ENCODE measurements at places on chromosomes 3 and 15.

DNA sequence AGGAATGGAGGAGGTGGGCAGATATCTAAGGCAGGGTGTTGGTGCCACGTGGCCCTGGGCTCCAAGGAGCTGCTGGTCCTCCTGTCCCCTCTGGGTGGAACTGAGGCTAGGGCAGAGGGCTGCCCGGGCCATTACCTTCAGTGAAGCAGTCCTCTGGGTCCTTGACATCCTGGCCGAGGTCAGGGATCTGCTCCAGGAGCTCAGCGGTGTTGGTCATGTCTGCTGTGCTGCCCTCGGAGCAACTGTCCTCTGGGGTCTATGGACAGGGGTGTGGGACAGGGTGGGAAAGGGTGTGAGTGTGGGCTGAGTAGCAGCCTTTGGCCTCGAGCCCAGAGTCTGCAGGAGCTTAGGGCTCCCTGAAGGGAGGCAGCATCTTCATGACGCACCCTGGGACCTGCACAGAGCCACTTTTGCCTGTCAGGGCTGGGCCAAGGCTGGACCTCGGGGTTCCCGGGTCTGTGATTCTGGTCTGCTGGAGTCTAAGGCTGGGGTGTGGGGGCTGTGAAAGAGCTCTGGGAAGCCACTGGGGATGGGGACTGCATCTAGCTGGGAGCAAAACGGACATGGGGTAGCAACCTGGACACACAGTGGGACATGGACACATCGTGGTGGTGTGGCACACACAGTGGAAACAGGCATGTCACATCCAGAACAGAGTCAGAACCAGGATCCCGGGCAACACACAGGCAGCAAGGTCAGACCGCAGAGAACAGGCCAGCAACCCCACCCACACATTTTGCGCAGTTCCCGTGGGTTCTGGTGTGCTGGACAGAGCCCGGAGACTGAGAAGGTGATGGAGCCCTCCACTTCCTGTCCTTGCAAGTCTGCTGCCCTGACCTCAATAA, 72.7 kb downstream of the SCN5A start:
- DNase-seq, result no peak

DNA sequence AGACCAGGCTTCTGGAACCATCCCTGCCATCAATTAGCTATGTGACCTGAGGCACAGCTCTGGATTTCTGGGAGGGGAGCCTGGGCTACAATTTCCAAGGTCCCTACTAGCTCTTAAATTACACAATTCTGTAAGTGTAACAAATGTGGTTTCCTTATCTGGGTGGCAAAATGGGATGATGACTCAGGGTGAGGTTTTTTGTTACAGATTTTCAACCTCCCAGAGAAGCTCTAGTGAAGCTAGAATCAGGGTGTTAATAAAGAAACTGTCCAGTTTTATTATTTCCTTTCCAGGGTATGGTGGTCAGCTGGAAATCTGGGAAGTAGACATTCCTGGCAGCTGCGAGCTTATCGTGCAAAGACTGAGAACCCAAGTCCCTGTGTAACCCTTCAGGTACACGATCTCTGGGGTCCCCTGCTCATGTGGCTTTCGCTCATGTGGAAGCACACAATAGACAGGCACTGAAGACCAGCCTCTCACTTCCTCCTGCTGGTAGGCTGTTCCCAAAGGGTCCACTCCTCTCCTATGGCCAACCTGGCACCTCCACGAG, 7.3 kb downstream of the RAB27A start:
- DNase-seq, result no peak

DNA sequence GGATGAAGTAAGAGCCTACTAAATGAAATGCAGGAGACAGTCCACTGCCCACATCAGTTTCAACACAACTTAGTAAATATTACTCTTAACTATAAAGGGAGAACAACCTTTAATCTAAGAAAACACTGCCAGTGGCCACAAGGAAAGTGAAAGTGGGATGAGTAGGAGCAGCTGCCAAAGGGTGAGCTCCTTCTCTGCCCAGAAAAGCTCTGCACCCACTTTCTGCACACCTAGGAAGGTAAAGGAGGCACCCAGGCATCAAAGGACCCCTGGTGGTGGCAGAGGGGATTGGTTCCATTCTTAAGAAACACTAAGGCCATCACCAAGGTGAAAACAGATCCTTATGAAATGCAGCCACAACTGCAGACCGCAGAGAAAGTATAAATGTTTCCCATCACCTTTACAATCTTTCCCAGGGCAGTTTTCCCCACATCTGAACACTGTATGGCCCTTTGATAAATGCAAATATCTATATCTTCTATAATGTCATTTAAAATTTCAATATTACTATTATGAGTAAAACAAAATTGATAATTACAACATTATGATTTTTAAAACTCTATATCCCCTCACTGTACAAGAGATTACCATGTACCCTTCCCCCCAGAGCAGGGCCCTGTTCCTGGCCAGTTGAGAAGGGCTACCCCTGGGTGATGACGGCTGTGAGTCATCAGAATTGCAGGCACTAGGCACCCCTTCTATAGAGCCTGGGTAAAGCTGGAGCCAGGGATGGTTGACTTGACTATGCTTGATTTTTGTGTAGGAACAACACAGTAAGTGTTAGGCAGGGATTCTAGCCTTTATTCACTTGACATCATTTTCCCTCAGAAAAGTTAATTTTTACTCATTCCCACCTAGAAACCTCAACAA, 92.0 kb downstream of the SNRK start:
- no peak for DNase-seq

GRCh38 chr3:11322931-11323330, 50.7 kb downstream of the ATG7 start:
- DNase-seq, result no peak

GRCh38 chr15:73905225-73905827, 20.9 kb upstream of the LOXL1 start:
- DNase-seq, result no peak

GRCh38 chr15:47473832-47474231, 243.5 kb upstream of the SEMA6D start:
- peak; percentile 63 for DNase-seq

DNA sequence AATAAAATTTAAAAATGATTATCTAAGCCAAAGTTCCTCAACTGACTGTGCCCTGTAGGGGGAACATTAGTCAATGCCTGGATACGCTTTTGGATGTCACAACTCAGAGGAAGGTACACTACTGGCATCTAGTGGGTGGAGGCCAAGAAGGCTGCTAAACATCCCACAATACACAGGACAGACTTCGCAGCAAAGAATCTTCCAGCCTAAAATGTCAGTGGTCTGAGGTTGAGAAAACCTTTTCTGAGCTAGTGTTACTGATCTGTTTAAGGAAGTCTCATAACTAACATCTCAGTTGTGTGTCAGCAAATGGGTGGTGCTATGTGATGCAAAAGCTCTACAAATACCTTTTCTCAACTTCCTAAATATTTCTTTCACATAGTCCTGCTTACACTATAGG, 20.9 kb upstream of the LDHAL6B start:
- DNase-seq, result no peak

DNA sequence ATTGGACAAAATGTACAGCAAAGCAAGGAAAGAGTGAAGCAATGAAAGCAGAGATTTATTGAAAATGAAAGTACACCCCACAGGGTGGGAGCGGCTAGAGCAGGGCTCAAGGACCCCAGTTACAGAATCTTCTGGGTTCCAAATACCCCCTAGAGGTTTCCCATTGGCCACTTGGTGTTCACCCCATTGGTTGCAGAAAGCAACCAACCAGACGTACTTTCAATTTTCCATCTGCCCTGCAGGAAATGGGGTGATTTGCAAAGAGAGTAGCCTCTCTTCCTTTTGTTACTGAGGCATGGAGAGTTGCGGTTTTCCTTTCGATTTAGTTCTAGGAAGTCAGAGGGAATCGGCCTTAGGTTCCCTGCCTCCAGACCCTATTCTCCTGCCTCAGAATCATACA, 2.4 kb downstream of the PML start:
- DNase-seq, result no peak

GRCh38 chr15:68801572-68802148, 19.0 kb downstream of the ANP32A start:
- no peak for DNase-seq

DNA sequence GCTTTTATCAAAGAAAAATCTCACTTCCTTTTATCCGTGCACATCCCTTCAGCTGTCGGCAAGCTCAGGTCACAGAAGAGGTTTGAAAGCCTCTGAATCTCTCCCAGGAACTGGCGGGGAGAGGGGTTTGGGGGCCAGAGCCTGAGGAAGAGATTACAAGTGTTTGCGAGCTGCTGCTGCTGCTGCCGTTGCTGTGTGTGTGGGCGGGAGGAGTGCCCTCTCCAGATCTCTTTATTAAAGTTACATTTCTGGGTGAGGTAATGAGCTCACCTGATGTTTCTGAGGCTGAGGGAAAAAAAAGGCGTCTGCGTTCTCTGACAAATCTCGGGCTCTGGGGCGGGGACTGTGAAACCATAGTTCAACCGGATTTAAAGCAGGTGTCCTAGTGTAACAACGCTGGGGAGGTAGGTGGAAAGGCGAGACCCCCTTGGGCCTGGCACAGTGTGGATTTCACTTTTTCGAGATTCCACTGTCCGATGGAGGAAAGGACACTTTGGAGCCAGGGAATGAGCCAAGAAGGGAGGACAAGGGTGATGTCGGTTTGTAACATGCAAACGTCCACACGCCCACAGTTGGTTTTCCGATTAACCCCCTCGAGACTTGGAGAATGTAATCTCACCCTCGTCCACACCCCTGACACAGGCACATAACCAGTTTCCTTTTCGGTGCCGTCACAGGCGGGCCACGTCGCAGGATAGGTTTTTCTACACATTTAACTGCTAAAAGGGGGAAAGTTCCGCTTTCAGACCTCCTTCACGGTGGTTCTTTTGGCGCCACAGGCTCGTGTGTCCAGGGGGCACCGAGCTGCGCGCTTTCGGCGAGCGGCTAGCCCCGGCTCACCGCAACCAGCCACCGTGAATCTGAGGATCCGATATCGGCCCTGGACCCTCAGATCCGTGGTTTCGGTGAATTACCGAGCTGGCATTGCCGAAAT, 2.1 kb downstream of the ALCAM start:
- DNase-seq, result peak; percentile 77

DNA sequence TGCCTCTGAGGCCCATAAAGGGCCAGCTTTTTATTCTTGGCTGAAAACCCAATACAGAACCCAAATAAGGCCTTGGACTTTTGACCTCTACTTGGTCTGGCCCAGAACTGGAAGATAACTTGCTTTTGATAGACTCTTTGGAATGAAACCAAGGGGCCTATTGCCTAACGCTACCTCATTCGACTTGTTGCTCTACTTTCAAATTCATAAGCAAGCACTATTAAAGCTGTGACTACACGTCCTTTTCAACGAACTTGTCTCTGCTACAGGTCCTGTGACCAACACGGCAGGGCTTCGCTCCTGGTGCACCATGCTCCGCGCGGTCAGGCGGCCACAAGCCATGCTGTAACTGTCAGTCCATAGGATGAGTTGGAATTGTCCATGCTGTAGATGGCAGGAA, 385.4 kb downstream of the MFSD1 start:
- no peak for DNase-seq

DNA sequence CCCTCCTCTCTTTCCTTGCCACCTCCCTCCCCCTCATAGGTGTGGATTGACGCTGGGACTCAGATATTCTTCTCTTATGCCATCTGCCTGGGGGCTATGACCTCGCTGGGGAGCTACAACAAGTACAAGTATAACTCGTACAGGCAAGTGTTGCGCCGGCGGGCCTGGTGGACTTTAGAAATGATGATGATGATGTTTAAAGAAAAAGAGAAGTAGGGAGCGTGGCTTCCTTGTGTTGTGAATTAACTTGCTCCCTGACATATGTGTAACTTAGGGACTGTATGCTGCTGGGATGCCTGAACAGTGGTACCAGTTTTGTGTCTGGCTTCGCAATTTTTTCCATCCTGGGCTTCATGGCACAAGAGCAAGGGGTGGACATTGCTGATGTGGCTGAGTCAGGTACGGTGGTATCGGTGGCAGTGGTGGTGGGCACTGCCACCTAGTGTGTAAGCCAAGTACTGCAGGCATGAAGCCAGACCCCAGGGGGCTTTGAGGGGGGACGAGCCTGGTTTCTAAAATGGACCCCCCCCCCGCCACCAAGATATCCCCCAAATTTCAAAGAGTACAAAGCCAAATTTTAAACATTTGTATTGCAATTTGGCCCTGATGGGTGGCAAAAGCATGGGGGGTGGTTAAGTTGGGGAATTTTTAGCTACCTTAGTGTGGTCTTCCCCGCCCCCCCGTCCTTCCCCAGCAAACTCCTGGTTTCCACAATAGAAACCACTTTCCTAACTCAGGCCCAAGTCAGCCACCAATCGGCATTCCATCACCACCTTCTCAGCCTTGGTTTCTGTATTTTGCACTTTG, 65.6 kb downstream of the SLC6A6 start:
- DNase-seq, result no peak

DNA sequence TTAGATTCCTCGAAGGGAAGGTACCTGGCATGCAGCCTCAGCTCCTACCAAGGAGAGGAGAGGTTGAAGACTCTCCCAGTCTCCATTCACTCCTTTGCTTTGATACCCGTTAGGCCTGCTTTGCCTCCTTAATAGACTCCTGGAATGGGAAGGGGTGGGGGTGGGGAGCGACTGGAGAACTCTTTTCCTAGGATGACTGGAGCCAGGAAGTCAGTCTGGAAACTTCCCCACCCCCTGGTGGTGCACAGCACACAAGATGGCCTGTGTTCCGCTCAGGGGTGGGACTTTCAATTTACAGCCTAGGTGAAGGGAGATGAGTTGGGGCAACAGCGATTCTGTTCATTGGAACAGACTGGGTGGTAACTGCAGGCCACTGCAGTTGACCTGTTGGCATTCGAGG, 21.4 kb upstream of the CELF6 start:
- no peak for DNase-seq

DNA sequence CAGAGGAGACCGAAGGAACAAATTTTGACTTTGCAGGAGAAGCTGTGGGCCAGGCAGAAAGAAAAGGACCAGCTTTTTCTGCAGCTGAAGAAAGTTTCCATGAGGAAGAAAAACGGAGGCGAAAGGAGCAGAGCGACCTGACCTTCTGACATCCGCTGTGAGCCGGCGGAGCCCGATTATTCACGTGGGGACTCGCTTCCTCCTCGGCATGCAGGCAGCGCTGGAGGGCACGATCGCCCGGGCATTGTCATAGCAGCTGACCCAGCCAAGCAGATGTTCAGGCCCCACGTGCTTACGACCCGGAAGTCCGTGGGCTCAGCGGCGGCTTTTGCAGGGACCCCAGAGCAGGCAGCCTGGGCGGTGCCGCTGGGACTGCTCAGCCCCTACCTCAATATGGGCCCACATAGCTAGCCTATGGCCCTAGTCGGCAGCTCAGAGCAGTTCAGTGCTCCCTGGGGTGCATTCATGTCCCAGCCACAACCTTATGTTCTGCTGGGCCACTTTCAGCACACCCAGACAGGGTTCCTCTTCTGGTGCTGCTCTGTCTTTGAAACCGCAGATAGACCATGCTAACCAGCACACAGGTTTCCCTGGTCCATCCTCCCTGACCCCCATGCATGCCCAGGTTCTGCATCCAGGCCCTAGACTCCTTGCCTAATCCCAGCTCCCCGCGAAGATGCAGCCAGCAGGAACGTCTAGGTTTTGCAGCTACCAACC, 10.5 kb upstream of the EIF4A2 start:
- peak; percentile 65 for DNase-seq
